ENCODE measurements at places on chromosomes 1 and 21. TPM values are rescaled to one million over a fixed set of nuclear protein-coding genes. Genes with fewer than 3 reads are reported as not detected.

GRCh38 chr1:231252336-231252735 lies 11.3 kb downstream of the GNPAT start:
- no peaks in the 10 kb centered on the region for H3K27me3 ChIP-seq
- peaks cover 2% of the 10 kb centered on the region for H3K4me1 ChIP-seq
- H3K4me3 ChIP-seq = no peak overlapping the region

DNA sequence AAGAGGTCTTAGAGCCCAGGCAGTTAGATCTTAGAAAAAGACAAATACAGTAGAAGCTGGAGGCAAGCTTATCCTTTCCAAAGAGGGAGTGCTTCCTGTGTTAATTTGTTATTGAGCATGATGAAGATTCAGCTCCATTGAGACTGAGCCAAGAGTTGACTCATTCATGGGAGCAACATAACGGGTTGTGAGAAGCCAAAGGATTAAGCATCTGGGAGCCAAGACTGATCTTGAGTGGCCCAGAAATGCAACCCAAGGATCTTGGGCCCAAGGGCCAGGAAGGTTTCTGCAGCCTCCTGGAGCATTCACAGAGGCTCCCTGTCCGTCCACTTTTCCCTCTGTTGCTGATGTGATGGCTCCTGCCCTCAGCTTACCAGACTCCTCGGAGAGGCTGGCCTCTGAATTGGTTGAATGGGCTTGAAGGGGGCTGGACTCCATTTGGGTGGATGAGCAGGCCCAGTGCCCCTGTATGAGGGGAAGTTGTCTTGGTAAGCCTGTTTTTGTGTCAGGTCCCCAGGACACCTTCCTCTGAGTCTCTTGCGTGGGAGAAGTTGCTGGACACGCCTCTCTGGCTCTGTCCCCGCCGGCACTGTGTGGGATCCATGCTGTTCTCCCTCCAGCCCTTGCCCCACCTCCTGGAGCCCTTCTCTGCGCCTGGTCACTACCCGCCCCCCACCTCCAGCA lies 42.4 kb downstream of the PDE9A start:
- peaks cover 2% of the 10 kb centered on the region for H3K4me1 ChIP-seq
- H3K36me3 ChIP-seq = peaks cover 6% of the 10 kb centered on the region
- H3K4me3 ChIP-seq = no peak overlapping the region

DNA sequence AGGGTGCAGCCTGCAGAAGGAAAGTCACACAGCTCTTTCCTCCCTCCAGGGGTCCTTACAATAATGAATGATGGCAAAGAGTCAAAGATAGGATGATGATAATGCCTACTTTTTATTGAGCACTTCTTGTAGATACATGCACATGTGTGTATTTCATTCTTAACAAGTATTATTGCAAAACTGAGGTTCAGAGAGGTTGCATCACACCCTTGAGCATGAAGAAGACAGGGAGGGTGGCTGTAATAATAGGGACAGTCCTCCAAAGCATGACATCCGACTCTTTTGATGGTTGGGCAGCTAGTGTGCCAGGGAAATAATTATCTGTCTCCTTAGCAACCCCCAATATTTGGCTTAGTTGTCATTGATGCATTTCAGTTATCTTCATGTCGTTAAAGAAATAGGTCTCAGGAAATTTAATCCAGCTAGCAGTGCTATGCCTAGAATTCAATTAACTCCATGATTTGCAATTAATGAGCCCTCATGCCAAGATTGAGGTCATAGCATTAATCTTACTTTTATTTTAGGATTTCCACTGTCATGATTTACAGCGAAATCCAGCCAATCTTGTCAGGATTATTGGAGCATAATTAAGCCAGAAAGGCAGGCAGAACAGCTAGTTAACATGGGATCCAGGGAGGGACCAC lies 35.0 kb downstream of the DNAJC6 start:
- no peak overlapping the region for H3K27ac ChIP-seq
- no peaks in the 10 kb centered on the region for H3K4me1 ChIP-seq
- no peaks in the 10 kb centered on the region for H3K27me3 ChIP-seq
- no peak for DNase-seq

- H3K4me3 ChIP-seq = peak overlapping the region; percentile 62
- peaks cover 61% of the 10 kb centered on the region for H3K27me3 ChIP-seq
- no peaks in the 10 kb centered on the region for H3K36me3 ChIP-seq
- DNase-seq = no peak
These were observed 456 bp downstream of the PTPN14 start for GRCh38 chr1:214550857-214551435.

DNA sequence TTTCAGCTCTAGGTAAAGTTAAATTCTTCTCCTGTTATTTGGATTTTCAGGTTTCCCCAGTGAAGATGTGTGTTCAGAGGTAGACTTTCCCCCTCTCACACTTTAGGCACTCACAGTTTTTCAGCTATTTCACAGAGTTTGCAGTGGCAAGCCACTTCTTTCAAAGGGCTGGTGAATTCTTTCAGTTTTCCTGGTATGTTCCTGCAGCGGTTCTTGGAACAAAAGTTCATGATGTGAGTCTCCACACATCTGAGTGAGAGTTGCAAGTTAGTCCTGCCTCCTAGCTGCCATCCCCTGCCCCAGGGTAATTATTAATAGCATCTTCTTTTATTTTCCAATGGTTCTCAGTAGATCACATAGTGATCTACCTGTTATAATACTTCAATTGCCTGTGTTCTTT lies 27.3 kb upstream of the CD84 start:
- peak overlapping the region; percentile 58 for H3K27ac ChIP-seq
- H3K36me3 ChIP-seq = peaks cover 73% of the 10 kb centered on the region
- H3K27me3 ChIP-seq = no peaks in the 10 kb centered on the region
- peaks cover 59% of the 10 kb centered on the region for H3K4me1 ChIP-seq
- no peak for DNase-seq

DNA sequence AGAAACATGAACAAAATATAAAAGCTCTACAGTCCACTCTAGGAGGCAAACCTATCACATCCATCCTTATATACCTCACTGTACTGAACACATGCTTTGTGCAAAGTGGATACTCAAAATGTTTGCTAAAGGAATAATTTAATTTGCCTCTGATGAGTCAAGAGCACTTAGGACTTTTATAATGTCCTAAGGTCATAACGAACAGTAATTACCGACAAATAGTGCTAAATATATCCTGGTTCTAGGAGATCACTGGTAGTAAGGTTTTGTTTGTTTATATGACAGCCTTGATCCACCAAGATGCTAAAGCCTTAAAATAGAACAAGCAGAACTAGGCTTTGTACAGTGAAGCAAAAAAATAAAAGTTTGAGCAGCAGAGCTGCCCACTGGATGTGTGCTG lies 70.6 kb downstream of the GADD45A start:
- no peak overlapping the region for H3K27ac ChIP-seq
- H3K4me3 ChIP-seq = no peak overlapping the region
- no peaks in the 10 kb centered on the region for H3K36me3 ChIP-seq
- H3K4me1 ChIP-seq = peaks cover 10% of the 10 kb centered on the region
- no peak for DNase-seq

GRCh38 chr1:111218701-111219556 lies 8.6 kb upstream of the CHI3L2 start:
- no peaks in the 10 kb centered on the region for H3K27me3 ChIP-seq
- peak overlapping the region; percentile 97 for H3K27ac ChIP-seq
- peaks cover 9% of the 10 kb centered on the region for H3K36me3 ChIP-seq

- H3K4me3 ChIP-seq = no peak overlapping the region
- no peaks in the 10 kb centered on the region for H3K36me3 ChIP-seq
- no peak overlapping the region for H3K27ac ChIP-seq
- DNase-seq = no peak
These were observed 188.2 kb upstream of the PLXNA2 start for GRCh38 chr1:208432346-208432745.

DNA sequence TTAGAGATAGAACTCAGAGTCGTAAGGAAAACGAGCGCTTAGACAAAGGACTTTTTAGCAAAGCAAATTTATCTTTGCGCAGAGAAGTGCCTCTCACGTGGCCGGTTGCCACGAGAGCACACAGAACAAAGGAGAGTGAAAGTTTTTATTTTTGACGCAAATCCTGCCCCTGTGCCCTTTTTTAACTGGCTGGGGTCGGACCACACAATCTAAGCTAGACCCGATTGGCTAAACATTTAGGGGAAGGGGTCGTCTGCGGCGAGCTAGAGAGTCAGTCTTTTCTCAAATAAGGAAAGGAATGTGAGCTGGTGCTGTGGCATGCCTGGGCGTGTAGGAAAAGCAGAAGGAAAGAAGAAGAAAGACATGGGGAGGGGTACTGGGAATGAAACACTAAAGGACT lies 2.4 kb downstream of the KRTAP10-2 start:
- DNase-seq = no peak
- peaks cover 20% of the 10 kb centered on the region for H3K4me1 ChIP-seq
- H3K27ac ChIP-seq = no peak overlapping the region
- peaks cover 22% of the 10 kb centered on the region for H3K36me3 ChIP-seq

GRCh38 chr1:26221094-26221493 lies 12.9 kb upstream of the CEP85 start:
- DNase-seq = no peak
- peaks cover 33% of the 10 kb centered on the region for H3K27me3 ChIP-seq
- peaks cover 6% of the 10 kb centered on the region for H3K4me1 ChIP-seq

DNA sequence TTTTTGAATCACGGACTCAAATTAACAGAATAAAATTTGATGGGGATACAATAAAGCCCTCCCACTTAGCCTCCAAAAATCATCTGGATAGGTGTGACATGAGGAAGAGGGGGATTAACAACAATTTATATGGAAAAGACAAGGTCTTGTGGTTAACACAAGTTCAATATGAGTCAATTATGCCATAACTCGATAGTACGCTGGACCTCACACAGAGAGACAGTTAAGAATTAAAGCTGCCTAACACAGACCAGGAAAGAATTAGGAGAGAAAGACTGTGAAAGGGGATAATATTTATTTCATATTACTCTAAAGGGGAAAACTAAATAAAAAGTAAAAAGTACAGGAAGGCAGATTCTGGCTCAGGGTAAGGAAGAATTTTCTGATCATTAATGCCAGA lies 243.7 kb upstream of the LYPLAL1 start:
- H3K27me3 ChIP-seq = no peaks in the 10 kb centered on the region
- no peaks in the 10 kb centered on the region for H3K4me1 ChIP-seq
- no peak for DNase-seq
- H3K36me3 ChIP-seq = no peaks in the 10 kb centered on the region

DNA sequence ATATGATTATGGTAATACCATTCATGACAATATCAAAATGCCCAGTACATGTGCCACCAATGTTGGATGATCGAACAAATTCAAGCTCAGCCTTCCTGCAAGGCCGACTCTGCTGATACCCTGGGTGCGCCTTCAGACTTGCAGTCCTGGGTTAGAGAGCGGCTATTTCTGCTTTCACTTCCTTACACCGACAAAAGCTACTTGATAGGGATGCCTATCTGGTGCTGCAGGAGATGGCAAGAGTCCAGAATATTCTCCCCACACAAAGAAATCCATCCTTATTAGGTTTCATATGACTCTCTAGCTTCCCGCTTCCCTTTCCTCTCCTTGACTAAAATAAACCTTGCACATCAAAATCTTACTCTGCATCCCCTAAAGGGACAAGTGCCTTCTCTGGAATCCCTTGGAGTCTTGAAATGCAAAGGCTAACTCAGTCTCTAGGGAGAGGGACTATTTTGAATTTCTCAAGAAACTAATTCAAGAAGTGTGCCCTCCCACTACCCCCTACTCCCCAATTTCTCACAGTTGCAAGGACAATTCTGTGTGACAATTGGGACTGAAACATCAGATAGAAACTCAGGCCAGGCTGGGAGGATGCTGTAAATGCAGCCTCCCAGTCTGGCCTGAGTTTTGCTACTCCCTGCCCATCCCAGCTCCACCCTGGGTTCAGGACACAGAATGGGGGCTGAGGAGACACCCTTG lies 103.1 kb upstream of the USP24 start:
- H3K4me1 ChIP-seq = no peaks in the 10 kb centered on the region
- H3K4me3 ChIP-seq = no peak overlapping the region
- no peak overlapping the region for H3K27ac ChIP-seq
- H3K27me3 ChIP-seq = peaks cover 5% of the 10 kb centered on the region
- DNase-seq = no peak

- H3K36me3 ChIP-seq = peaks cover 35% of the 10 kb centered on the region
- no peak for DNase-seq
- H3K4me3 ChIP-seq = no peak overlapping the region
- H3K27me3 ChIP-seq = no peaks in the 10 kb centered on the region
- H3K4me1 ChIP-seq = peaks cover 3% of the 10 kb centered on the region
- no peak overlapping the region for H3K27ac ChIP-seq
These were observed 16.6 kb downstream of the STX12 start for GRCh38 chr1:27789540-27790041.

- DNase-seq = no peak
- H3K27me3 ChIP-seq = peaks cover 2% of the 10 kb centered on the region
- H3K4me1 ChIP-seq = peaks cover 4% of the 10 kb centered on the region
- no peak overlapping the region for H3K27ac ChIP-seq
- no peaks in the 10 kb centered on the region for H3K36me3 ChIP-seq
These were observed 101.5 kb upstream of the RAB4A start for GRCh38 chr1:229169399-229169798.

DNA sequence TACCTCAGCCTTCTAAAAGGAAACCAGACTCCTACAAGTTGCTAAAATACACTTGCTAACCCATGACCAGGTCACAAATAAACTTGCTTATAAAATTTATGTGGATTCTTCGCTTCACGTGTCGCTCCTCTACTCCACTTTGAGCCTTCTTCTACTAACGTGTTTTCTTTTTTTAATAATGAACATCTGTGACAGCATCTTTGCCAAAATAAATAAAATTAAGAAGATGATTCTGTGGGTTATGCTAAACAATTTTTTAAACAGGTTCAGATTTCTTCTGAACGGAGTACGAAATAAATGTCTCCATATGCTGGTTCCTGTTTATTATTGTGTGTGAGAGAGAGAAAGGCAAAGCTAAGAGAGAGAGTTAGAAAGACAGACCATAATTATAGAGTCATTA lies 735.8 kb downstream of the LTN1 start:
- no peaks in the 10 kb centered on the region for H3K4me1 ChIP-seq
- H3K4me3 ChIP-seq = no peak overlapping the region
- no peaks in the 10 kb centered on the region for H3K27me3 ChIP-seq
- DNase-seq = no peak
- no peak overlapping the region for H3K27ac ChIP-seq
- no peaks in the 10 kb centered on the region for H3K36me3 ChIP-seq

- no peaks in the 10 kb centered on the region for H3K4me1 ChIP-seq
- H3K27ac ChIP-seq = no peak overlapping the region
- DNase-seq = no peak
- no peak overlapping the region for H3K4me3 ChIP-seq
- no peaks in the 10 kb centered on the region for H3K27me3 ChIP-seq
These were observed 268.9 kb downstream of the HHAT start for GRCh38 chr1:210597555-210598134.

GRCh38 chr1:67652800-67653199 lies 32.2 kb upstream of the GADD45A start:
- H3K4me3 ChIP-seq = no peak overlapping the region
- H3K27ac ChIP-seq = no peak overlapping the region
- H3K4me1 ChIP-seq = peaks cover 2% of the 10 kb centered on the region
- no peak for DNase-seq
- H3K36me3 ChIP-seq = no peaks in the 10 kb centered on the region
- peaks cover 14% of the 10 kb centered on the region for H3K27me3 ChIP-seq

Gene VANGL2
- total RNA-seq = not detected

Gene DMRTA2
- not detected for total RNA-seq

Gene GJA8
- not detected for total RNA-seq

Gene NEK7
- 73.5 TPM for total RNA-seq

Gene ILDR2
- total RNA-seq = 9.3 TPM

Gene MSH4
- total RNA-seq = 0.20 TPM

Gene SLAMF6
- 33.8 TPM for total RNA-seq

Gene PTPRF
- total RNA-seq = 2.4 TPM

All from activated CD4-positive, alpha-beta memory T cell treated with anti-CD3 and anti-CD28 coated beads, Interleukin-2, amount 10 ng/mL, durations not matched to agents 7 days and 5 days (primary cell).